ENCODE measurements at places on chromosomes 7 and 10.
A peak's percentile ranks its signal among the peaks of the same experiment; 100 is the strongest.

DNA sequence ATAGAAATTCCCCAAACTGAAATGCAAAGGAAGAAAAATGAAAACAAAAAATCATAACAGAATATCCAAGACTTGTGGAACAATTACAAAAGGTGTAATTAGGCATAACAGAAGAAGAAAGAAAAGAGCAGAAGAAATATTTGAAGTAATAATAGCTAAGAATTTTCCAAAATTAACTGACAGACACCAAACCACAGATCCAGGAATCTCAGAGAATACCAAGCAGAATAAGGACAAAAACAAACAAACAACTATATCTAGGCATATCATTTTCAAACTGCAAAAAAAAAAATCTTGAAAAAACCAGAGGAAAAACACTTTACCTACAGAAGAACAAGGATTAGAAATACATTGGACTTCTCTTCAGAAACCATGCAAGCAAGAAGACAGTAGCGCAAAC is 25.5 kb downstream of the CFAP70 start:
- DNase-seq: no peak

- DNase-seq: no peak
Measured at GRCh38 chr7:91168871-91169829, 95.1 kb upstream of the FZD1 start.

- peak; percentile 26 for DNase-seq
Measured at GRCh38 chr10:4784667-4785333, 41.2 kb upstream of the AKR1E2 start.

DNA sequence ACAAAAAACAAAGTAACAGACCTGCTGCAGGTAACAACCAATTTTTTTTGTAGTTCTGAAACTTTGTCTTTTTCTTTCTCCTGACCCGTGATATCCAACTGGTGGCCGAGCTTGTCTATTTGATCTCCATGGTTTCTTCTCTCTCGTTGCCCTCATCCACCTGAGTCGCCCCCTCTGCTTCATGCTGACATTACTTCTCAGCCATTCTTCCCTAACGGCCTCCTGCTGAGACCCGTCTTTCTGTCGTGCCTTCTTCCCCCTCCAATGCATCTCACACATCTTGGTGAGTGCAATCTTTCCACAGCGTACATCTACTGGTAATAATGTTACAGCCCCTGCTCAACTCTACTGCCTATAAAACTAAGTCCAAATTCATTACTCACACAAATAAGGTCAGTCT is 352.9 kb downstream of the RNLS start:
- DNase-seq: no peak

- no peak for DNase-seq
Measured at GRCh38 chr10:87053111-87053510, 33.0 kb downstream of the FAM25A start.

DNA sequence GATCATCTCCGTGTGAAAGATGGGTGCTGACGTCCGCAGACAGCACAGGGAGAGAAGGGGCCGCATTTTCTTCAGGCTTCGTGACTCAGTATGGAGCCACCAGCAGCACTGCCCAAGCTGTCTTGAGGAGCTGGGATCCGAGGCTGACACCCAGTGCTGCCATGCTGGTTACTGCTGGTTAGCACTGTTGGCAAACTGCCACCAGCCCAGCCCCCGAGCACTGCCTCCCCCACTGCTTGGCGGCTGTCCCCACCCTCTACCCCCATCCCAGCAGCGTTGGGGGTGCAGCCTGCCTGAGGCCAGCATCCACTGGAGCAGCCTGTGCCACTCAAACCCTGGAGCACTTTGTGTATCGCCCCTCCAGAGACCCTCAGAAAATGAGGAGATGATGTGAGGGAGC is 35.8 kb upstream of the EN2 start:
- DNase-seq: no peak

GRCh38 chr10:119025336-119025735 is 4.2 kb upstream of the NANOS1 start:
- DNase-seq: no peak

DNA sequence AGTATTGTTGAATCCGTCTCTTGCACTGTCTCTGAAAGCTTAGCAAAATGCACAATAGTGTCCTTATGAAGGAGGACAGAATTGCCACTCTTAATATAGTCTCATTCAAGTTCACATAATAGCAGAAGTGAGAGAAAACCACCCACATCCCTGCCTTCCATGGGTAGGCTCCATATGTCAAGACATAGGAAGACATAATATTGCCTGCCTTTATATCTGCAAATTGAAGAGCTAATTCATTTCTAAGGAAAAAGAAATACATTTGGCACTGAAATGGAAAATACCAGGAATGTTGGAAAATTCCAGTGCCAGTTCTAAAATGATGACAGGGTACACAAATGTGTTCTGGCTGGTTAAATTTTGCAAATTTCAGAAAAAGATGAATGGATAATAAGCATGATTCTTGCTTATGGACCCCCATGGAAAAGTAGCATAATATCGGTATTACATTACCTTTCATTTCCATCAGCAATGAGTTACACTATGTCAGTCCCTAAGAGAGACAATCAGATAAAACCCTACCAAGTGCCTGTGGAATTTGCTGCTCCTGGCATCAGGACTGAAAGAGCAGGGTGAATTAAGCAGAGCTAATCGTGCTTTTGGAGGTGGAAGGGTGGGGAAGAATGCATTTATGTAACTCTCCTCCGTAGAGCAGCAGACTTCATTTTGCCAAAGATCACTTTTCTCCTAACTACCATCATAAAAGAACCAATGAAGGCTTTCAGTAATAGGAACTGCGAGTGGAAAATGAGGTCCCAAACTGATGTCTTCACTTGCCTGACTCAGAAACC is 312.6 kb downstream of the FGFR2 start:
- DNase-seq: peak; percentile 29

DNA sequence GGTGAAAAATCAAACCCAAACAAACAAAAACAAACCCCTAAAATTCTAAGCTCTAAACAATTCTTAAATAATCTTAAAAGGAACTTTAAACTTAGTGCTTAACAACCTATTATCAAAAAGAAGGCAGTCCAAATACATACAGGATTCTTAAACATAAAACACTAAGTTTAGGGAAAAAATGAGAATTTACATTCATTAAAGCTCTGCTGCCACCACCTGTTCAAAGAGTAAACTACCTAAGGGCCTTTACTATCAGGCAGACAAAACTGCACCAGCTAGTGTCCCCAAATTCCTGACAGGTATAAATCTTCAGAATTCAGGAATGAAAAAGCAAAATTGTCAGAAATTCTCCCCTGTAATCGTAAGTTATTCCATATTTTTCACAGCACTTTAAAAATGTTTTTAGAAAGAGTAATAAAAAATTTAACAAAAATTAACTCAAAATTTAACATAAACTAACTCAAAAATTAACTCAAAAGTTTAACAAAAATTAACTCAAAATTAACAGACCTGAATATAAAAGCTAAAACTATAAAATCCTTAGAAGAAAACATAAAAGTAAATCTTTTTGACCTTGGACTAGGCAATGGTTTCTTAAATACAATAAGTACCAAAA is 55.1 kb downstream of the PDZD8 start:
- DNase-seq: no peak

- DNase-seq: no peak
Measured at GRCh38 chr10:4561296-4561695, 264.7 kb upstream of the AKR1E2 start.

DNA sequence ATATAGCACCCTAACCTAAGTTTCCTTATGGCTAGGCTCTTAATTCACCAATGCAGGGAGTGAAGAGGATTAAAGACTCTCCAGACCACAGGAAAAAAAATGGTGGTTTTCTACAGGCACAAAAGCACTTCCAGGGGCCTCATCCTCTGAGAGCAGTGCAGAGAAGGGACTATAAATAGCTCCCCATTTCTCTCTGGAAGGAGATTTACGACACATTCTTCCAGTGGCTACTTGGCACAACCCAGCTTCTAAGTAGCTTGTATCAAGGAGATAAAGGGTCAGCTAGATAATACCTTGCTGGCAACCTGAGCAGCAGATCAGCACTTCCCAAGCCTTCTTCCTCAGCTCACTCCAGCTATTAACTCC is 73.5 kb downstream of the CRPPA start:
- peak; percentile 16 for DNase-seq

- DNase-seq: no peak
Measured at GRCh38 chr7:82384779-82385178, 58.8 kb downstream of the CACNA2D1 start.

DNA sequence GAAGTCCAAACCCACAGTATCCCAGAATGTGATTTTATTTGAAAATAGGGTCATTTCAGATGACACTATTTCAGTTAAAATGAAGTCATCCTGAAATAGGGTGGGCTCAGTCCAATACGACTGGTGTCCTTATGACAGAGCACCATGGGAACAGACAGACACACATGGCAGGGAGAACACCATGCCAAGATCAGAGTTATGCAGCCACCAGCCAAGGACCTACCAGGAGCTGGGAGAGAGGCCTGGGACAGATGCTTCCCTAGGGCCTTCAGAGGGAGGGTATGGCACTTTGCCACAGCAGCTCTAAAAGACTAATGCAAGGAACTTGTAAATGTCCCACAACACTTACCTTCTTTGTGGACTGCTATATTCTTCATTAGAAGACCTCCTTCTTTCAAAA is 226.5 kb downstream of the NEBL start:
- DNase-seq: no peak

- no peak for DNase-seq
Measured at GRCh38 chr10:5614155-5614721, 52.2 kb downstream of the ASB13 start.

GRCh38 chr7:48454750-48455192 is 283.5 kb downstream of the ABCA13 start:
- DNase-seq: no peak
